ENCODE measurements at places on chromosomes 2 and 18.

- DNase-seq, result no peak
These were observed 1.7 kb upstream of the MAPK4 start for GRCh38 chr18:50558157-50558556.

DNA sequence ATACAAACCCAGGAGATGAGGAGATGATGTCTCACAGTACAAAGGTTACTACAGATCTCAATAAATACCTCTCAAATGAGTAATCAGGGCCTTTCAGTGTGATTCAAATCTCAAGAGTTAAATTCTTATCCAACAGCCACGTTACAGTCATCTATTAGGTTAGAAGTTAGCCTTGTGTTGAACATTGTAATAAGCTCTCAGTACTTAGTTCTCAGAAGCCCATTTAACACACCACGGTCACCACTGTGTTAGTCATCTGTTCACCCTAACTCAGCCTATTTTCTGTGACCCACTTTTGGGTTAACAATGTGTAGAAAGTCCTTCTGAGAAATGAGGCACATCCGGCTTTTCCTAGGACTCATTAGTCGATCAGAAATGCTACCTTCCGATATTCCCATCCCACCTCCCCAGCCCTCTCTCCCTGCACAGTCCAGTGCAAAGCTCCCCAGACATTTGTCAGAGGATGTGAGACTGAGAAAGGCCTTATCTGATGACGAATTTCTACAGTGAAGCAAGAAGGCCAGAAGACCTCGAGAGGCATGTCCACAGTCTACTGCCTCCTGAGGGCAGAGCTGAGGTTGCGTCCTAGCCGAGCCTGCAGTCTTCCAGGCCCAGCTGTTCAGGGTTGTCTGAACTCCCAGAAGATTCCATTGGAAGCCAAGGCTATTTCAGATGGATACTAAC lies 92.6 kb downstream of the ACTR2 start:
- DNase-seq, result no peak

DNA sequence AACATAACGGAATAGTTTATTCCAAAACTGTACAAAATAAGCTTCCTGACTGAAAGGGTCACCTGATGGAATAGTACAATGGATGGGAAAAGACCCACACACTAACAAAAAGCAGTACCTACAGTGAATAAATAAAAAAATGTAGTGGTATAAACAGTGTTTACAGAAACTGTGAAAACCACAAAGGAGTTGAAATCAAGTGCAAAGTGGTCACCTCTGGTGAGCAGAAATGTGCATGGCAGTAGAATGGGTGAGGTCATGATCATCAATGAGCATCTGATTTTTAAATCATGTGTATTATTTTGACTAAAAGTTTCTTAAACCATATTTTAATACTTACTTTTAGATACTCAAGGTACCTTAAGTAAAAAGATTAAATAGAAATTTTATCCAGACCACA lies 11.4 kb downstream of the WDSUB1 start:
- DNase-seq, result no peak

DNA sequence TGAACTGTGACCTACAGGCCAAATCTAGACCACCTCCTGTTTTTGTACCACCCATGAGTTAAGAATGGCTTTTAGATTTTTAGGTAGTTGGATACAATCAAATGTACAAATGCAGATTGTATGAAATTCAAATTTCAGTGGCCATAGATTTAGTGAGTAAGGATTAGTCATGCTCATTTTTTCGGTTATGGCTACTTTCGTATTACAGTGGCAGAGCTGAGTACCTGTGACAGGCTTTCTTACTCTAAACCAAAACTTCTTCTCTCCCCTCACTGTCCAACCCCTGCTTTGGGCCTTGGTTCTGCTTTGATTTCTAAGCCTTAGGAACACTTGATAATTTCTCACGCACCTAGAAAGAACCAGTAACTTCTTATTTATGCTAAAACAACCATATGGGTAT lies 82.1 kb downstream of the CDC42EP3 start:
- no peak for DNase-seq

DNA sequence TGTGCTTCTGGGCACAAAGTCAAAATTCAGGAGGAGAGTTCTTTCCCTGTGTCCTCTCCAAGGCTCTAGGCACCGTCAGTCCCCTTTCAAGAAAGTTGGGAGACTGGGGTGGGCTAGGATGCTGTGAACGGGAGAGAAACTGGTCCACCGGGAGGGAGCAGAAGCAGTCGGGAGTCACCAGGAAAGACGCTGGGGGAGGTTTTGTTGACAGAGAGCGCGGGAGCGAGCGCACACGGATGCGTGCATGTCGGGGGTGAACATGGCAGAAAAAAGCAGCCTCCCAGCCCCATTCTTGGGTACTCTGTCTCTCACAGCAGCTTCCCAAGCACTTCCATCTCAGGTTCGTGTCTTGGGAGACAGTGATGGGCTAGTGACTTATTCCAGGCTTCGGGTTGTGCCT lies 97.1 kb upstream of the PXDN start:
- DNase-seq, result no peak
